ENCODE measurements at places on chromosomes 13 and 19.

DNA sequence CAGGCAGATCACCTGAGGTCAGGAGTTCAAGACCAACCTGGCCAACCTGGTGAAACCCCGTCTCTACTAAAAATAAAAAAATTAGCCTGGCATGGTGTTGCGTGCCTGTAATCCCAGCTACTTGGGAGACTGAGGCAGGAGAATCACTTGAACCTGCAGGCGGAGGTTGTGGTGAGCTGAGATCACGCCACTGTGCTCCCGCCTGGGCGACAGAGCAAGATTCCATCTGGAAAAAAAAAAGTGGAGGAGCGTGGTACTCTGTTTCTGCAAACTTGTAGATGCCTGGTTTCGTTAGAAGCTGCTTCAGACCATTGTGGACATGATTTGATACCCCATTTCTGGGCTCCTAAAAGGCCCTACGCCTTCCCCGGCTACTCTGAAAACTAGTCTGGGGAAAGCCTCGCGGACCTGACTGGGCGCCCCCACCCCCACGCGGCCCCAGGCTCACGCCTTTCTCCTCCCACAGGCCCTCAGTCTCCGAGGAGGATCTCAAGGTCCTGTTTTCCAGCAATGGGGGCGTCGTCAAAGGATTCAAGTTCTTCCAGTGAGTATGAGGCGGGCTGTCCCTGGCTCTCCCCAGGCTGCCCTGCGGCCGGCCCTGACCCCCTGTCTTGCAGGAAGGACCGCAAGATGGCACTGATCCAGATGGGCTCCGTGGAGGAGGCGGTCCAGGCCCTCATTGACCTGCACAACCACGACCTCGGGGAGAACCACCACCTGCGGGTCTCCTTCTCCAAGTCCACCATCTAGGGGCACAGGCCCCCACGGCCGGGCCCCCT, 11.5 kb downstream of the PLPPR3 start:
- DNase-seq: no peak

GRCh38 chr19:29121684-29122083, 91.3 kb downstream of the UQCRFS1 start:
- DNase-seq: no peak

- DNase-seq: peak; percentile 93
Observed at GRCh38 chr13:57629821-57630235, 1.7 kb upstream of the PCDH17 start.

GRCh38 chr19:7703332-7703731, 1.4 kb upstream of the FCER2 start:
- no peak for DNase-seq

DNA sequence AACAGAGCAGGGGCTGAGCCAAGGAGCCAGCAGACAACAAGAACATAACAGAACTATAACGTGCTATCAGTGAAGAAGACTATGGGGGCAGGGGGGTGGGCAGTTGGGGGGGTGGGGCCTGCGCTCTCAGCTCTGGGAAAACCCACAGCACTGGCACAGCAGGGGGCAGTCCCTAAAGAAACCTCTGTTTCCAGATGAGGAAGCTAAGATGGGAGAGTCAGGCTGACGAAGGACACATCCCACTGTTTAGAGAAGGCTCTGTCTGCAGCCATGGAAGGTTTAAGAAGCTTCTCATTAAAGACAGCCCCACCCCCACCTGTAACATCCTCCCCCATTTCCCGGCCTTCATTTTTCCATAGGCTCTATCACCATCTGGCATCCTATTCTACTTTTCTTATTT, 7.1 kb upstream of the DOCK9 start:
- DNase-seq: no peak

DNA sequence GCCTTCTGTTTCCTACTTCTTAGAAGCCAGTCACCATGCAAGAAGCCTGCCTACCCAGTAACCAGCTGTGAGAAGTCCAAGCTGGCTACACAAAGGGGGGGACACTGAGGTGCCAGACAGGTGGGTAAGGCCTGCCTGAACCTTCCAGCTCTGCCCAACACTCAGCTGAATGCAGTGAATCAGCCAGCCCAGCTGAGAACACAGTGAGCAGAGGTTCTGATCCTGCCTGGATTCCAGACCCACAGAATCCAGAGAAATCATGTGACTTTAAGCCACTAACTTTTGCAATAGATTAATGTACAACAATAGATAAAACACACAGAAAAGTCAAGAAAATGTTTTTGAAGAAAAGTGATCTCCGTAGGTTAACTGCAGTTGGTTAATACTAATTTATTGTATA, 151.7 kb downstream of the EFNB2 start:
- no peak for DNase-seq

DNA sequence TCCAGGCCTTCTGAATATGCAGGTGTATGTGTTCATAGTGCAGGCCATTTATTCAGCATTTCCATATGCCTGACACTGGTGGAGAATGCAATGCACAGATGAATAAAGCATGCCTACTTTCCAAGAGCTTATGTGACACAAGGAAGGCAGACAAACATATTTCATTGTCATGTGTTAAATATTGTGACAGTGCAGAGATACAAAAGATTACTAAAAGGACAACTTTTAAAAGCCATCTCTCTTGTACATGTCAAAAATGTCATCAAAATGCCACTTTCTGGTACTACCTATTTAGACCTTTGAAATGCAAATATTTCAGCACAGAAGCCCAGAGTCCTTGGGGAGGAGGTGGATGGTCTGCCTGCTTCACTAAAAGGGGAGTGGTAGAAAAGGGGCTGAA, 254.5 kb downstream of the FGF14 start:
- no peak for DNase-seq

- no peak for DNase-seq
Observed at GRCh38 chr13:113178896-113179167, 20.4 kb downstream of the PROZ start.

DNA sequence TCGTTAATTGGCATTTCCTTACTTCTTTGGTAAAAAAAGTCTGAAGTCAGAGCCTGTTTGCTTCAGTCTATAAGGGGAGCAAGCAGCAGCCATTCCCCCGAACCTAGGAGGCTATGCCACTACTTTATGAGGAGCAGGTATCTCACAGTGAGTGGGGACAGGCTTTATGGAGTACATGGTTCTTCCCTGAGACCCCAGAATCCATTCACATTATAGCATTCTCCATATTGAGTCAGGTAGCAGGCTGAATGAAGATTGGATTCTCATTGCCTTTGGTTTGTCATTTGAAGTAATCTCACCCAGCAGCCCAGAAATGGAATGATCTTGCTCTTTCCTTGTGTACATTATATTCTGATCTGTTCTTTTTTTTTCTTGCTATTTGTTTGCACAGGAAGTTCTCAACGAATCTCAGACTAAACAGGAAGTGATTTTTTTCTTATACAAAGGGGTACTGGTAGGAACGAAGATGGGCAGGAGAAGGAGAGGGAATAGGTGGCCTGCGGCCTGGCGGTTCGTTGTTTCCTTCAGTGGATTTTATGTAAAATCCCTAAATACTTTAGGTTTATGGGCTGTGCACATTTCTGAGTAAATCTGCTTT, 74.4 kb downstream of the ARHGAP35 start:
- no peak for DNase-seq

GRCh38 chr13:39602614-39603366, at the start of gene LHFPL6:
TSS of gene LHFPL6 (minus strand) at chr13:39603193.
- DNase-seq: peak; percentile 85

DNA sequence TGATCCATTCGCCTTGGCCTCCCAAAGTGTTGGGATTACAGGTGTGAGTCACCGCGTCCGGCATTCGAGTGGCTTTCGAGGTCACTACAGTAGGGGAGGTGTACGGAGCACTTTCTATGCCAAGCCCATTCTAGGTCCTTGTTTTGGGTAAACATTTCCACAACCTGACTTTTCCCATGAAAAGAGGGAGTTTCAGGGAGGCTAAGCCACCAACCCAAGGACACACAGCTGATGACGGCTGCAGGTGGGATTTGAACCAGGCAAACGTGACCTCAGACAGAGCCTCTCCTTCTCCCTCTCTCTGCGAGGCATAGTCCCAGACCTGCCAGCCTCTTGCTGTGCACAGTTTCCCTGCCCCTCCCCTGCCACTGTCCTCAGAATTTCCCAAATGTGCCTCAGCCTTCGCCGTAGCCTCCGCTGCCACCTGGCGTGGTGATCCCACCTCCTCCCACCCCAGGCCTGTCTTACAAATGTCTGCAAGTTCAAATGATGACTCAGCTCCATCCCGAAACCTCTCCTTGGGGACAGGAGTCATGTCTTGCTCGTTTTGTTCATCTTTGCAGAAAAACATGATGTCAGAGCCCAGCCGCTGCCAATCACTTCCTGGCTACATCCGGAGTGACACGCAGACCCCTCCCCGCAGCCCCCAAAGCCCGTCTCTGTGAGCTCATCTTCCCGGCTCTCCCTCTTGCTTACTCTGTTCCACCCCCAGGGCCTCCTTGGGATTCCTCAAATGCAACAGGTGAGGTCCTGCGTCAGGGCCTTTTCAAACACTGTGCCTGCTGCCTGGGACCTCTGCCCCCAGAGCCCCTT, 6.6 kb upstream of the GADD45B start:
- DNase-seq: peak; percentile 42

DNA sequence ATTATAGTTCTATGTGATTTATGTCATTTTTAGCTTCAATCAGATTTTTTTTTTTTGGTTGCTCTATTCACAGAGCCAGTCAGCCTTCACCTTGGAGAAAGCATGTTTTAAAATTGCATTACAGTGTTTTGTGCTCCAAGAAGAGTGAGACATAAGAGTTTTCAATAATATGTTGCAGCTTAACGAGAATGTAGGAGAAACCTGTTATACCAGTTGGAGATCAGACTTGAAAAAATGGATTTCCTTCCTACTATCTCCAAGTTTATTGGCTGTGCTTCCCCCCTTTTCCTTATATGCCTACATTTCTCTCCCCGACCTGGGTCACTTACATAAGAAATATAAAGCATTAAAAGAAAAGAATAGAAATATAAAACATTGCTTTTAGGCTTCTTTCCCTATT, 123.9 kb upstream of the ARGLU1 start:
- DNase-seq: no peak

DNA sequence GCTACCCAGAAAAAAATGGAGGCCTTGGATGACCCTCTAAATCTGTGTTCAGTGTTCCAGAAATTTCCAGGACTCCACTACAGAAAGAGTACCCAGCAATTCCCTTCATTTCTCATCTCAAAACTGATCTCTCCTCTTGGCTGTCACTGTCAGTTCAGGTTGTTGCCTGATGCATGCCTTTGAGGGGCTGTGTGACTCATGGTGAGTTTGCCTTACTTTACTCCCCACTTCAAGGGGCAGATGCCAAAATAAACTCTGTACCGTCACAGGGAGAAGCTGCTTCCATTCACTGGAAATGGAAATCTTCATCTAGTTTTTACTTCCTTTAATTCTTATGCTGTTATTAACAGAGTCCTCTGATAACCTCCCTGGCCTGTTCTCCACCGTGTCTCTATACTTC, 1075.0 kb downstream of the DIAPH3 start:
- DNase-seq: no peak

DNA sequence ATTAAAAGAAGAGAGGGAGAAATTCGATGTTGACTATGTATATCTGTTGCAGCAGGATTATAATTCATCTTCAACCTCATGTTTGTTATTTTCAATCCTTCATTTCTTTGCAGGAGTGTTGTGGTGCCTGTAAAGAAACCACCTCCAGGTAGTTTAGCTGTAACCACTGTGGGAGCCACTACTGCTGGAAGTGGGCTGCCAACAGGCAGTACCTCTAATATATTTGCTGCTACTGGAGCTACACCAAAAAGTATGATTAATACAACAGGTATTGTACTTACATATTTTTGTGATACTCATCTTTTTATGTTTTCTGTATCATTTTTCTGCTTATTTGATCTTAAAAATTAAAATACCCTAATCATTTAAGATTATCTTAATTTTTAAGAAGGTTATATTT, 266.5 kb downstream of the NBEA start:
- no peak for DNase-seq

DNA sequence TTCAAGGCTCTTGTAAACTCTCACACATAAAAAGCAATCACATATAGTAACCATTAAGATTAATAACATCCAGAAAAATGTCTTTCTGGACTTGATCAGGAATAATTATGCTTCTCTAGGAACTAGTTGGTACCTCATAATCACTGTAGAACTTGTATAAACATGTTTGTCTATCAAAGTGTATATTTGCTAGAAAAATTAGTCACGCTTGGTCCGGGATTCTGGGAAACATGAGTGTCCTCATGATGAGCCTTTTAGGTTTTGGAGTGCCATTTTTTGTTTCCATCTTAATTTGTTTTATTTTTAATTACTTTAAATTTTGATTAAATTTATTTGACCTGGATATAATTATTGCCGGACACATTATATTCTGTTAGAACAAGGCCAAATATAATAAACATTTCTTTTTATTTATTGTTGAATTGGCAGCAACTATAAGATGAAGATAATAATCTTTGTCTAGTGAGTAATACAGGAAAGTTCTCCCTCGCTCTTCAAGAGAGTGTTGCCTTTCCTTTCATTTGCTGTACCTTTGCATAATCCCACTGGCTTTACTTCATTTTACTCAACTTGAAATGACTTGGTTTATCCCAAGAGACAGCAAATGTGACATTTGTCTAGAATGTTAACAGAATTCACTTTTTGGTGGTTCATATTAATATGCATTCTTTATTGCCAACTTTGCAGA, 207.0 kb downstream of the NALCN start:
- no peak for DNase-seq

DNA sequence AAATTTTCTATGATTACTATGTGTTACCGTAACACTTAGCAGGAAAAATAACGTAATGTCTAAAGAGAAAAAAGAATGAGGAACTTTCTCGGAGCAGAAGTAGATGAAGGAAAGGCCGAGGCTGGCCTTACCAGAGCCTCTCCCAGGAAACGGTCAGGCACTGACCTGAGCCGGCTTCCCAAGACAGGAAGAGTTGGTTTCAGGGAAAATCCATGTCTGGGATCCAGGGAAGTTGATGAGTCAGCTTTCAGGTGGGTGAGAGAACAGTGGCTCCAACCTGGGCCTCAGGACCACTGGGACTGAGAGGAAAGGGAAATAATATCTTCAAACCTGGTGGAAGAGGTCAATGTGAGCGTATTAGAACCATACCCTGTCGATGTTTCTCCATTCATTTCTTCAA, 93.3 kb upstream of the UBL3 start:
- no peak for DNase-seq

GRCh38 chr13:51688937-51689662, 104.8 kb downstream of the WDFY2 start:
- DNase-seq: no peak
